ENCODE measurements at places on chromosomes 11 and 22.

- no peak for DNase-seq
These were observed 70.8 kb downstream of the RAB38 start for GRCh38 chr11:88104408-88104807.

GRCh38 chr11:65793625-65794400 lies 7.0 kb downstream of the OVOL1 start:
- no peak for DNase-seq

GRCh38 chr11:11521306-11522002 lies 100.4 kb downstream of the GALNT18 start:
- no peak for DNase-seq

GRCh38 chr11:17343907-17344306 lies 7.7 kb upstream of the NCR3LG1 start:
- DNase-seq = no peak

- DNase-seq = no peak
These were observed 65.6 kb downstream of the LDLRAD3 start for GRCh38 chr11:36009473-36009872.

DNA sequence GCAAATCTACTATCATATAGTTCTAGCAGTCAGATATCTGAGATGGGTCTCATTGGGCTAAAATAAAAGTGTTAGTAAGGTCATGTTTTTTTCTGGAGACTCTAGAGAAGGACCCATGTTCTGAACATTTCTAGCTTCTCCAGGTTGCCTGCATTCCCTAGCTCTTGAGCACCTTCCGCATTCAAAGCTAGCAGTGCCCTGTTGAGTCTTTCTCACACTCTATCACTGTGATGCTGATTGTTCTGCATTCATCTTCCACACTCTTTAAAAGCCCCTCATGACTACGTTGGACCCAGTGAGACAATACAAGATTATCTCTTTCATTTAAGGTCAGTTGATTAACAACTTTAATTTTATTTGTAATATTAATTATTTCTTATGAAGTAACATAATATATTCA lies 433.3 kb upstream of the CHORDC1 start:
- no peak for DNase-seq

- no peak for DNase-seq
These were observed 216.5 kb upstream of the PLET1 start for GRCh38 chr11:112477152-112477551.

GRCh38 chr11:120958185-120958584 lies 65.7 kb upstream of the TBCEL start:
- no peak for DNase-seq

- no peak for DNase-seq
These were observed 160.5 kb downstream of the C11orf87 start for GRCh38 chr11:109582470-109582869.

- DNase-seq = no peak
These were observed 103.7 kb downstream of the GAB2 start for GRCh38 chr11:78313898-78314297.

DNA sequence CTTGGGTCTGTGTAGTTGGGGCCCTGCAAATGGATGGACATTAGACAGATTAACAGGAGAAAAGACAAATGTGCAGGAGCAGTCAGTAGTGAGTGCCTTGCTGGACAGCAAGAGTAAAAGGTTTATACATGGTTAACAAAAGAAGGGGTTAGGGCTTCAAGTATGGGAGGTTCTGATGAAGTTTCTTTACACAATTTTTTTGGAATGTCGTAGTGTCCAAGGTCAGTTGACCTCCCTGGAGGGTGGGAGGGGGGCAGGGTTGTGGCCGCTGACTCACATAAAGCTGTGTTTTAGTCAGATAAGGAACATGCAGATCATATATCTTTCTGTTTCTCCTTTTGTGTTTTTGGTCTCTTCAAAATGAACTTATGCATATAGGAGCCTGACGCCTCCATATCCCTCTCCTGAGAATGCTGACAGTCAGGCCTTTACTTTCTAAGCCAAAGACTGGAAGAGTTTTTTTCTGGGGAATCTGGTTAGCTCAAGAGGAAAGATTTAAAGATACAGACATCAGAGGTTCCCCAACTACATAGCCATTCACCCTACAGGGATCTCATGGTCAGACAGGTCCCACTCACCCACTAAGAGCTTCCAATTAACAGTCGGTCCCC lies 134.3 kb downstream of the NECTIN1 start:
- DNase-seq = no peak

- DNase-seq = no peak
These were observed 54.8 kb upstream of the CECR2 start for GRCh38 chr22:17314487-17314886.

DNA sequence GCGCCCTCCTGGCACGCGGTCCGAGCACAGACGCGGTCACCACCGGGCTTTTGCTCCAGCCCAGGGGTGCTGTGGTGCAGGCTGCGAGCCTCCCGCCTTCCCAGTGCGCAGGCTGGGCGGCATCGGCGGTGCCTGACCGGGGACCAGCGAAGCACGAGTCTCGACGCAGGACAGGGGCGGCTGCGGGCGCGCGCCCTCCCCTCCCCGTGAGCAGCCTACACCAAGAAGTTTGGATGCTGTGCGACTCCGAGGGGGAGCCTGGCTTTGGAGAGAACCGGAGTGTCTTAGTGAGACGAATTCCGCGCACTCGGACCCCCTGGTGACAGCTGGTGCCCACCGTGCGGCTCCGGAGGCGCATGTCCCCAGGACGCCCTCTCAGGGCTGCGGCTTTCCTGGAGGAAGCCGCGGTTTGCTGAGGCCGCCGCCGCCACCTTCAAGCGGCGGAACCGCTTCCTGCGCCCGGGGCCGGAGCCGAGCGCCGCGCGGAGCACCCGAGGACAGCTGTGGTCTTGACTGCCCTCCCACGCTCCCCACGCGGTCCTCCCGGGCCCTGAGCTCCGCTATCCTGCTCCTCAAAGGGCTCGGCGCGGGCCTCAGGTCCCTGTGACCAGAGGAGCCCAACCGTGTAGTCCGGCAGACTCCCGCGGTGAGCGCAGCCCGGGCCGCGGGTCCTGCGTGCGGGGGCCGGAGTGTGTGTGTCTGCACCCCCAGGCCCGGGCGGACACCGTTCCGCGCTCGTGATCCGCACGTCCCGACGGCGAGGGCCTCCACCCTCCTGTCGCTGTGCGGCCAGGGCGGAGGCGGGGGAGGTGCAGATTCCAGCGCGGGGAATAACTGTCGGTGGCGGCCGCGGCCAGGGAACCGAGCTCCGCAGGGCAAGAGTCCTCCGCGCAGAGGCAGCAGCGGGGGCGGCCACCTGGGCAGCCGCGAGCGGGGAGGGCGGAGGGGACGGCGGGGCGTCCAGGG lies 1.7 kb downstream of the FGF3 start:
- no peak for DNase-seq

GRCh38 chr11:123135863-123136446 lies 59.1 kb downstream of the CLMP start:
- no peak for DNase-seq

- no peak for DNase-seq
These were observed 14.0 kb upstream of the FCHSD2 start for GRCh38 chr11:73156114-73156513.

DNA sequence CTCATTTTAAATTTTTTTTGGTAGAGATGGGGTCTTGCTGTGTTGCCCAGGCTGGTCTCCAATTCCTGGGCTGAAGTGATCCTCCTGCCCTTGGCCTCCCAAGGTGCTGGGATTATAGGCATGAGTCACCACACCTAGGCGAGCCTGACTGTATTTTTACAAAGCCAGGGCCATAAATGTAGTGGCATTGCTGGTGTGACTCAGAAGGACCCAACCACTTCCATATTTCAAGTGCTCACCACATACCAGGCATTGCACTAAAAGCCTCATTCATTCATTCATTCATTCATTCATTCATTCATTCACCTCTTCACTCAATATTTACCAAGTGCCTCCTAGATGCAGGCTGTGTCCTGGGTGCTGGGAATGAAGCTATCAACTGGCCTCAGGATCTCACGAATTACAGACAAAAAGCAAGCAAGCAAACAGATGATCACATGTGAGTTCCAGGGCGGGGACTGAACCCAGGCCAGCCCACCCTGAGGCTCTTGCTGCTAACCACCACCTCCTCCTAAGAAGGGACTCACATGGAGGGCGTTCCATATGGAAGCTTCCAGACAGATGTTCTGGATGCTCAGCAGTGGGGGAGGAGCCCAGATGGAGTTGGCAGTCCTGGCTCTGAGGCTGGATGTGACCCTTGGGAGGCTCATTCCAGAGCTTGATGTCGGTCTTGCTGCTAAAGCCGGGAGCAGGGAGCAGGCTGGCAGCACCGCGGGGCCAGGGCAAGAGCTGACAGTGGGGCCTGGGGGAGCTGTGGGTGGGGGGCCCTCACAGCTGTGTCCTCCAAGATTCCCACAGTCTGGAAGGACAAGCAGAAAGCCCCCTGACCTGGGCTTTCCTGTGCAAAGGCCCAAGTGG lies 158.8 kb downstream of the CTTN start:
- no peak for DNase-seq

GRCh38 chr22:46827136-46827780 lies 64.8 kb downstream of the TBC1D22A start:
- no peak for DNase-seq

GRCh38 chr11:114154271-114155047 lies 94.9 kb downstream of the ZBTB16 start:
- no peak for DNase-seq

- DNase-seq = no peak
These were observed 37.8 kb downstream of the ZNF143 start for GRCh38 chr11:9498457-9499078.

DNA sequence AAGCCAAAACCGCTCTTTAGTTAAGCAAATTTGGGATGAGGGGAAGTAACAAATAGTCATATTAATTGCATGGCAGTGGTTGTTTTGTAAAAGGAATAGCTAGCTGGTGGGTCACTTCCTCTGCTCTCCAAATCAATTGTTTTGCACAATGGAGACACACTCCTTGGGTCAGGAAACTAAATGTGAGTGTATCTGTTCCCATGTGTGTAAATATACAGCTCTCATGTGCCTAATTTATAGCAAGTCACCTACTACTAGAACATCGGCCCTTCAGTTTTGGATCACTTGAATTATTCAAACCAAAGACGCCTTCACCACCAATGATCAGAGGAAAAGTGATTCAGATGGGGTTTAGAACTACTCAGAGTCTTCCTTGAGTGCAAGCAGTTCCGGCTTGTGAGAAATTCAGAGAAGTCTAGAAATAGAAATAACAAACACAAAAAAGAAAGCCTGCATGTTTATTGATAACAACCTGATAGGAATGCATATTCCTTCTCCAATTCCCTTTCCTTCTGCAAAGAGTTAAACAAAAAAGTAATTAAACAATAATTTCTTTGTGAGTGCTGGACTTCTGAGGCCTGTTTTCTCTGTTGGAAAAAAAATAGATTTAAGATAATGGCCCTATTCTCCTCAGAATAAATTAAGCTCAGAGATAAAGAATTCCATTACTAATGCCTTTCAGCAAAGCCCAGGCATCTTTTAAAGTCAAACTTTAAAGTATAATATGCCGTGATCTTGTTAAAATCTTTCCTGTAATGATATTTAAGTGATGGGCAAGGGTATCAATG lies 100.4 kb downstream of the KIRREL3 start:
- no peak for DNase-seq

DNA sequence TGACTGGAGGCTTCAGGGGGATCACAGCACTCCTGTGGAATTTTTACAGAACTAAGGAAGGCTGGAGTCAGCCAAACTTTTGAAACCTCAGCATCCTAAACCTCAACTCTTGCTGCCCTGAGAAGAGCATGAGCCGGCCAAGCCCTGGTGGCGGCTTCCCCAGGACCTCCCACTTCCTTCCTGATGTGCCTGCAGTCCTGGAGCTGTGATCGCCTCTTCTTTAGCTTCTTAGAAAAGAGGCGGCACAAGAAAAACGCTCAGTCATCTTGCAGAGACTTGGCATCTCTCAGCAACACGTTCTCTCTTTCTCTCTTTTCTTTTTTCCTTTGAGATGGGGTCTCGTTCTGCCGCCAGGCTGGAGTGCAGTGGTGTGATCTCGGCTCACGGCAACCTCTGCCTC lies 40.4 kb upstream of the AMPD3 start:
- no peak for DNase-seq

DNA sequence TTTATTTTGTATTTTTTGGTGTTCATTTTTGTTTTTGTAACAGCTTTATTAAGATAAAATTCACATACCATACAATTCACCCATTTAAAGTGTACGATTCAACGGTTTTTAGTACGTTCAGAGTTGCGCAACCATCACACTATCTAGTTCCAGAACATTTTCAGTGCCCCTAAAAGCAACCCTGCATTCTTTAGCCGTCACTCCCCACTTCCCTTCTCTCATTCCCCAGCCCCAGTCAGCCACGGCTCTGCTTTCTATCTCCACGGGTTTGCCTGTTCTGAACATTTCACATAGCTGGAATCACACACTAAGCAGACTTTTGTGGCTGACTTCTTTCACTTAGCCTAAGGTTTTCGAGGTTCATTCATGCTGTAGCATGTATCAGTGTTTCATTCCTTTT lies 9.6 kb upstream of the KCNQ1OT1 start:
- DNase-seq = no peak

DNA sequence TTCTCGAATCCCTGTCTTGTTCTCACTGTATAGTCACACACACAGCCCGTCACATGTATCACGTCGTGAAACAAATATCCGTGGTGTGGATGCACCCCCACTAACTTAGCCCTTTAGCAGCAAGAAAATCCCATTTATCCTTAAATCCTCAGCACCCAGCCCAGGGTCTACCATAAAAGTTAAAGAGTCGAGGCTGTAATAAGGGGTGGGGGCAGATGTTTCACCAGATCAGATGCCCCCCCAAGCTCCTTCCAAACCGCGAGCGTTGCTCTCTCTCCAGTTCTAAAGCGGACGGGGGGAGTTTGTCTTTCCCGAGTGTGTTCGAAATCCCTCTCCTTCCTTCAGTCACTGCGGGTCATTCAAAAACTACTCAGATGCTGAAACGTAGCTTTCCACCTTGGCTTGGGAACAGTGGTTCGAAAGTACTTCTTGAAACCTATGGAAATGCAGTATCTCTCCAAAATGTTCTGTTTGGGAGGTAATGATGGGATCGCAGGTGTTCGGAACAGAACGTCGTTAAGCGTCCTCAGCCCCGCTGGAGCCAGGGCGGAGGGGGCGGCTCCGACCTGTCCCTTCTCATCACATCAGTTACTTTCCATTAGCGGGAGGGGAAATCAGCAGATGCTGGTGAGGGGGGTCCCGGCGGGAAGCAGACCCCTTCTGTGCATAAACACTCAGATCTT lies 156.2 kb downstream of the BRD1 start:
- no peak for DNase-seq

GRCh38 chr22:43789452-43789851 lies 22.7 kb downstream of the EFCAB6 start:
- DNase-seq = no peak

Data from naive thymus-derived CD4-positive, alpha-beta T cell (primary cell).